ENCODE measurements at places on chromosomes 7 and 10.

GRCh38 chr10:112429147-112429546, 17.6 kb downstream of the ZDHHC6 start:
- no peak for DNase-seq

DNA sequence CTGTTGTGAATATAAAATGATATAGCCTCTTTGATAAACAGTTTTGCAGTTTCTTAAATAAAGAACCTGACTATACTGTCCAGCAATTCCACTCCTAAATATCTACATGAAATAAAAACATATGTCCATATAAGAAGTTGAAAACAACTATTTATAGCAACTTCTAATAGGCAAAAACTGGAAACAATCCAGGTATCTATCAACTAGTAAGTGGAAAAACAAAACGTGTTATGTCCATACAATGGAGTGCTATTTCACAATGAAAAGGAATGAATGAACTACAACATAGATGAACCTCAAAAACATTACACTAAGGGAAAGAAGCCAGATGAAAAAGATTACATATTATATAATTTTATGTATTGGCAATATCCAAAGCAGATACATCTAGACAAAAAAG, 268.9 kb downstream of the CSTF2T start:
- DNase-seq, result no peak

GRCh38 chr7:31455844-31456243, 58.0 kb upstream of the ITPRID1 start:
- no peak for DNase-seq

DNA sequence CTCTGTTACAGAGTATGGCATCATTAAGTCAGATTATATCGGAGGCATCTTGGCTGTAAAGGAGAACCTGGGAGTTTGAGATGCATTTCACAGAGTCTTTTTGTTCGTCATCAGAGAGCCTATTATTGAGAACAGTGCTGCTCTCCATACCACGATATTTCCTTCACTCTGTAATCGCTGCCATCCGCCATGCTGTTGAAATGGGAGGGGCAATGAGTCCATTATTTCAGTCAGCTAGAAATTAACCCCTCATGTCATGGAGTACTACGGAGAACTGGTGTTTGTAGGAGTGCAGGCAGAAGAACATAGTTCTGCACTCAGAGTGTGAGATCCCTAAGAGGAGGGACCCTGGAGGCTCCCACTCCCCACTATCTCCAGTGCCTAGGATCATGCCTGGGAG, 59.2 kb downstream of the SLC16A12 start:
- DNase-seq, result no peak

DNA sequence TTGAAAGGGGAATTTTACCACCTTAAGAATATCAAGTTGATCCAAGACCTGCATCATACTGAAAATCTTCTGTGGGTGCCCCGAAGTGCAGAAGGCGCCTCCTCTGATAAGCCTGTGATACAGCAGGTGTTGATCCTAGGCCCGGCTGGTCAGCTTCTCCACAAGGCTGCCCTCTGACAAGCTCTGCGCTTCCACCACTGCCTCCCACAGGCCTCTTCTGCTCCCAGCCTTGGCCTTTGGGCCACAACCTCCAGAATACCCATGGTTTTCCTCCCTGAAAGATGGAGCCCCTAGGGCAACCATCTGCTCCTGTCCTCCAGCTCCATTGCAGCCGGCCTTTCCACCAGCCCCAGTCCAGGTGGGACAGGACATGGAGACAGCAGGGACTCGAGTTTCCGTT, 5.6 kb upstream of the OGDHL start:
- no peak for DNase-seq

DNA sequence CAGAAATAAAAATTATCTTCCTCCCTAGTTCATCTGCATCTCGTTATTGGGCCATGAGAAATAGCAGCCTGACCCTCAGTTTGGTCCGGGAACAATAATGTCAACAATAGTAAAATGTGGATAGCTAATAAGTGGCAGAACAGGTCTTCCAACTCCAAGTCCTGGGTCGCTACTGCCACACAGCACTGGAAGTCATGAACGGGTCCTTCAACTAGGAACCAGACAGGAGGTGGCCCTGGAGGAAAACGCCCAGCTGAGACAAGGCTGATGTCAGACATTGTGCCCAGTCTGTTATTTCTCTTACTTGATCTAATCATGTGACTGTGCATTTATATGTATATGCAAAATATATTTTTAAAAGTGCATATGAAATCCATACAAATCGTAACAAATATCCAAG, 51.8 kb downstream of the PYROXD2 start:
- no peak for DNase-seq

GRCh38 chr7:99312316-99313203, 13.1 kb upstream of the ARPC1A start:
- peak; percentile 33 for DNase-seq

DNA sequence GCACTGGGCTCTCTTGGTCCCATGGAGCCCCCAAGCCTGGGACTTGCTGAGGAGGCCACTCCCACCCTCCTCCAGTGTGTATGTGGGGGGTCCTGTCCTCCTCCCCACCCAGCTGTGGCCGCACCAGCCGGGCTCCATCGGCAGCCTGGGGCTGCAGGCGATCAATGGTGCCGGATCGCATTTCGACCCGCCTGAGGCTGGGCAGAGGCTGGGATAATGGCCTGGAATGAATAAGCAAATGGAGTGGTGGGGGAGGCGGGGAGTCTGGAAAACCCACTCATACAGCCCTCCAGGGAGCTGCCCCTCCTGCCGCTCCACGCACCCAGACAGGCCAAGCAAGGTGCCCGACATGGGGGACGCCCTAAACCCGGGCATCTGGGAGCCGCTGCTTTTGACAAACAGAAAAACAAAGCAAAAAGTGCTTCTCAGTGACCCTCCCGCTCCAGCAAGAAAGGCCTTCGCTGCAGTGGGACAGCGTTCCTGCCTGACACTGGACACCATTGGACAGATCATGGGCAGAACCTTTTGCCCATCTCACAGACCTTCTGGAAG, 160.5 kb downstream of the NRF1 start:
- no peak for DNase-seq

DNA sequence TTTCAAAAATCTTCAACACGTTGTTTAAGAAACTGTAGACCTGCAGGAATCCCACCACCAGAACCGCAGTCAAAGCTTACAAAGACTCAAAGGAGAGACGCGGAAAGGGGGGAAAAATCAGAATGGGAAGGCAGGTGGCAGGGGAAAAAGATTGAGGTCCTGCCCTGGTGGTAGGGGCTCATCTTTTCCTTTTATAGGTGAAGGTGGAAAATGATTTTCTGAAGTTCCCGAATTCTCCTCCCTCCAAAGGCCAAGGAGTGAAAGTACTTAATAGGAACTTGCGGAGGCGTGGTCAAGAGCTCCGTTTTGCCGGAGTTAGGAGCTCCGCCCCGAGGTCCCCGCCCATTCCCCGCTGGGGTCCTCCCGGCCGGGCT, 724 bp downstream of the BBIP1 start:
- DNase-seq, result peak; percentile 76

- DNase-seq, result no peak
Measured at GRCh38 chr10:125093974-125094705, 66.2 kb downstream of the CTBP2 start.

DNA sequence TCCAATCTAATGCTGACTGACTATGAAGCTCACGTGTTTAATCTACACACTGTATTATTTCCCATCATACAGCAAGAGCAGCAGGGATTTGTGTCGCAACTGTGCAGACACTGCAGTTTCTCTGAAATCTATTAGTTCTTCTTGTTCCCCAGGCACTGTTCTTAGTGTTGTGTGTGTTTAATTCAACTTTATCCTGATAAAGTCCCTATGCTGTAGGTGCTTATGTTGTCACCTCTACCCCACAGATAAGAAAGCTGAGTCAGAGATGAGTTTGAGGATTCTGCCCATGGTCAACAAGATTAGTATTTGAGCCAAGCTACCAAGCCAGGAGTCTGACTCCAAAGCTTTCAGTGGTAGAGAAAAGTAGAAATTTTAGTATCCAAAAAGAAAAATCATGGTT, 22.5 kb upstream of the EPHB6 start:
- DNase-seq, result no peak

DNA sequence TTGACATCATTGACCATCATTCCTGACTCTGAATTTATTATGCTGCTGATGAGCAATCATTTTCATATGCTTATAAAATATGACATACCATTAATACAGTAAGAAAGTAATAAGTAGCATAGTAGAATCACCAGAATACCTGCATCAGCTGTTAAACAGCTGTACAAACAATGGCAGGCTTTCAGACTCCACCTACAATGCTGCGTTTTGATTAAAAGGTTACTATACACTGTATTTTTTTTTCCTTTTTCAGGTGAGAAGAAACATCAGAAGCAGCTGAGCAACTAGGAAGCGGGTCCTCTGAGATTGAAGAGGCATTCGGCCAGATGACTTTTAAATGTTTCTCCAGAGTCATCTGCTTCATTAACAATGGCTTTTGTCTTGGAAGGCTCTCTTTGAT, 7.1 kb downstream of the ASNS start:
- DNase-seq, result no peak

DNA sequence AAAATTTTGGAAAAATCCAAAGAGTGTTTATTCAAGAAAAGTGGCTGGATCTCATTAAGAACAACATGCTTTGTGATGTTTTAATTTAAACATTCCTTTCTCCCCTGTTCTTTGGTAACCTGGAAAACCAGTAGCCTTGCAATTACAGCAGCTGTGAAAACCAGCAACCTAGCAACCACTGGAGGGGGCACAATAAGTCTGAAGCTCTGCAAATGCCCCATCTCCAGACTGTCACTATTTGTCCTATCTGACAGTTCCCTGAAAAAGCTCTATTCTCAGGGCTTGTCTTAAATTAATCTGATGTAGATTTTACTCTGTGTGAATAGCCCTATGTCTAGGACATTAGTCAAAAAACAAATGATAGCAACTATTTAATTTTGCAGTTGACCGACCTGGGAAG, 137.6 kb upstream of the THSD7A start:
- DNase-seq, result no peak

DNA sequence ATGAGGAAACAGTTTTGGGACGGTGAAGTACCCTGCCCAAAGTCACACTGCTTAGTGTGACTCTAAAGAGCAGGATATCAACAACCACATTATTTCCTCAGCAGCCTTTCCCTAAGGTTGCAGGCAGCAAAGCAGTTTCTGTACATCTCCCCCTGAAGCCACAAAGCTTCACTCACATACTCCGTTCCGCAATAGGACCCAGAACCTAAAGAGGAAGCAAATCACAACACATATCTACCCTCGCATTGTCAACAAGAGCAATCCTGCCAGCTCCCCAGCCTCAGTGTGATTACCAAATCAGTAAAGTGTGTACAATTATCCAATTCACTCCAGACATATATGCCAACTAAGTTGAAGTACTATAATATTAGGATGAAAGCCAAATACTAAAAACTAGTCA, 30.8 kb downstream of the VAX1 start:
- DNase-seq, result no peak

DNA sequence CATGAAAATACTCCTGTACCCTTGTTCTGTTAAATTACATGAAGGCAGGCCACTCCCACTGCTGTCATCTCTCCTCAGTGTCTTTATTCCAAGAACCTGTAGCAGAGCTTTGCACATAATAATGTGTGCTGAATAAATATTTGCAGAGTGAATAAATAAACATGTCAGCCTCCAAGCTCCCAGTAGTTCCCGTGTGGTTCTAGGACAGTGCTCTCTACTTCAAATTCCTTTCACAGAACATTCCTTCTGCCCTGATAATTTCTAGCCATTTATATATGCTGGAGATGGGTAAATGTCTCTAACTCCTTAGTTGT, 20.3 kb upstream of the HYAL4 start:
- DNase-seq, result no peak

DNA sequence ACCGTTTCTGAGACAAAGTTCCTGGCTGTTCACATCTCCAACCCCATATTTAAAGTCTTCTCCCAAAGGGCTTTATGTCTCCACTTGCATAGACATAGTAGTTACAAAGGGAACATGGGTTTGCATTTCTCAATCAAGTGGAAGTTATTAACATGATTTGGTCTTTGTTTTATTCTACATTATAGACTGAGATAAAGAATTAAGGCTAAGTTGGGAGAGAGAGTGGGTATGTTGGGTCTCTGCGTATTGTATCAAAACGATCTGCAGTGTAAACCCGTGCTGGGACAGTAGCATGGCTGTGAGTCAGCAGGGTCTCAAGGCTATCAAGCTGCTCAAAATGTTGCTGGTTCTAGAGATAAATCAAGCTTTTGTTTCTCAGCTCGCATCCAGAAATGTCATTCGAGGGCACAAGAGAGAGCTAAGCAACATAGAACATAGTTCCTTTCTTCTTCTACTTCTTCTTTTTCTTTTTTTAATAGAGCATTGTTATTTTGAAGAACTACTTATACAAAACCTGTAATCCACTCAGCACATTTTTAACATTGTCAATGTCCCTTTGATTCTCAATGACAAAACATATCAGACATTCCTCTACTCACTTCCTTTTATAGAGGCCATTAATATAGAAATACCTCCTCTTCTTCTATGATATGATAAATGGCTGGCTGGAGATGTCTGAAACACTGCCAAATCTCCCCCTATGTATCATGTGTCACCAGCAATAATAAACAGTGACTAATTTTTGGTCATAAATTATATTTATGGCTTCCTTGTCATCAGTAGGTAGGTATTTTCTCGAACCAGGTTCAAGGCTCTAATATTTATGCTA, 34.5 kb upstream of the RHOBTB1 start:
- DNase-seq, result no peak

DNA sequence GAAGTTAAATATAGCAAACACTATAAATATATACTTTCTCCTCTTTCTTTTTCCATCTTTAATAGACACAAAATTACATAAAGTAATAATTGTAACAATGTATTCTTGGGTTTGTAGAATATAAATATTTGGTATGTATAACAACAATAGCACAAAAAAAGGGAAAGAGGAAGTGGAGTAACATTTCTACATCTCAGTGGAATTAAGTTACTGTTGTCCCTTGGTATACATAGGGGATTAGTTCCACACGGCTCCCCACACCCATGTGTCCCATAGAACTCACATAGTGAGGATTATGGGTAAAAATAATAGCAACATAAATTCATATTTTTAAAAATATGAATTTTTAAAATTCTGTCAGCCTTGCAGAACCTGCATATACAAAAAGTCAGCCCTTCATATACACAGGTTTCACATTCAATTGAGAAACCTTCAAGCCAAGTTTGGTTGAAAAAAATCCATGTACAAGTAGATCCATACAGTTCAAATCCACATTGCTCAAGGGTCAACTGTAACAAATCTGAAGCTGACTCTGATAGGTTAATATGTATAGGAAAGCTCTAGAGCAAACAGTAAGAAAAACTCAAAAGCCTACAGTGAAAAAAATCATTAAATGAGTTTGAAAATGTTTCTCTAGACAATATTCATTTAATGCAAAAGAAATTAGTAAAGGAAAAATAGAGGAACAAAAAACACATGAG, 92.4 kb downstream of the HYCC1 start:
- no peak for DNase-seq
